ENCODE measurements at places on chromosomes 6 and 20. TPM values are rescaled to one million over a fixed set of nuclear protein-coding genes. Genes with fewer than 3 reads are reported as not detected.

The LY6G6D gene
- not detected for total RNA-seq

DNA sequence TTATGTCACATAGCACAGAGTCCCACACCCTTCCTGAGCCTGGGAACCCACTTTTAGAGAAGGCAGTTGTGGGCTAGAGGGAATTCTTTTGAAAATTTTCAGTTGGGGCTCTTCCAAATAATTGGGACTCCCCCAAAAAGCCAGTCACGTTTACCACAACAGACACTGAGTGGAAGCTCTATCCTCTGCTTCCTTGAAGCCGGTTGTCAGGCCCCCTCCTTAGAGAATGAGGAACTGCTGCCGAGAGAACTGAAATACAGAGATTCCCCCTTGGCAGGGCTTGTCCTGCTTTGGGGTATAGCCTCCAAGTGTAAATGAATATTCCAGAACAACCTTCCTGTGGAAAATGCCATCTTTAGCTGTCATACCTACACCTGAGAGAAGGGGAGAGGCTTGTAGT is 2.7 kb upstream of the JAG1 start:
- peaks cover 2% of the 10 kb centered on the region for H3K4me1 ChIP-seq
- H3K27me3 ChIP-seq, result no peaks in the 10 kb centered on the region
- H3K27ac ChIP-seq, result no peak overlapping the region
- no peaks in the 10 kb centered on the region for H3K36me3 ChIP-seq

DNA sequence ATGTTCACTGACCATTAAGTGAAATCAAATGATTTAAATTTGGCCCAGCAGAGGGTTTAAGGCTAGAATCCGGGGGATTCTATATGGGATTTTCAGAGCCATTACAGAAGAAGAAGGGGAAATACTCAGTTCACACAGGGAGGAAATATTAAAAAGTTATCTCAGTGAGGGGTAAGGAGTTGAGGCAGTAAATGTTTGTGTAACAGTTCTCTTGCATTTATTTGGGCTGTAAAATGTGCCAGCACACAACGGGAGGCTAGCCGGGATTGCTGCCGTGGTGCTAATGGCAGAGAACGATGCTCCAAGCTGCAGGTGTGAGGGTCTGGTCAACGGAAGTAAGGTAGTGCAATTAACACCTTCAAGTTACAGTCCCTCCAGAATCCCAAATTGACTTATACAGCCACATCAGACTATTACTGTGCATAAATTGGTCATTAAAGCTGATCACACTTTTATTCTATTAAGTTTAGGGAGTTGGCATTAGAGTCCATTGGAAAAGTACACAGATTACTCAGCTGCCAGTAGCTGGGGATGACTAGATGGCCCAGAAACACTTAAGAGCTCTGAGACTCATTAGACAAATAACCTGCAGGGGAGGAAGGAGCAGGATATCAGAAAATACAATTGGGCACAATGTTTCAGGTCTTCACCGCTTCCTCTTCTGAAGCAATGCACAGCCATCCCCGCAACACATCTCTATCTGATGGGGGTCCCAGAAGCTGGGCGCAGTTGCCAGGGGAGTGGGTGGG is 31.3 kb downstream of the PPP1R3G start:
- no peaks in the 10 kb centered on the region for H3K27me3 ChIP-seq
- DNase-seq, result no peak
- H3K4me1 ChIP-seq, result no peaks in the 10 kb centered on the region
- H3K36me3 ChIP-seq, result no peaks in the 10 kb centered on the region
- H3K4me3 ChIP-seq, result no peak overlapping the region

DNA sequence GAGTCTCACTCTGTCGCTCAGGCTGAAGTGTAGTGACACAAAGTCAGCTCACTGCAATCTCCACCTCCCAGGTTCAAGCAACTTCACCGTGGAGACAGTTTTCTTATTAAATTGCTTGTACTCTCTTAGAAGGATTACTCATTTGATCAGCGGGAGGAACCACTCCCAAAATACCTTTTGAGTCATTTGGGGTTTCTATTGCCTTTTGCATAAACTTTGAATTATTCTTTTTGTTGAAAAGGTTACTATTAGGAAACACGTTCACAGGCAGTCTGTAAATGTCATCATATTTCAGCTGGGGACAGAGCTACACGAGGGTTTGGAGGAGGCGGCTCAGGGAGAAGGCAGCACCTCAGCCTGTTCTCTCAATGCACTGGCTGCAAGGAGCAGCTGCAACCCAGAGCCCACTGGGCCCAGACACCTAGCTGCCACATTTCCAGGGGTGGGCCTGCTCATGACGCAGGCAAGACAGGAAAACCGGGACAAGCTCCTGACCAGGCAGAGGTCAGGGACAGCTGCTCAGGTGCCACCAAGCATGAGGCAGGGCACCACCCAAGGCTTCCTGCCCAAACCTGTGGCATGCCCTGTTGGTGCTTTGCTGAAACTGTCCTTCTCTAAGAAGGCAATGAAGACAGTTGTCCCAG is 205.9 kb downstream of the BMP7 start:
- DNase-seq, result no peak
- H3K4me3 ChIP-seq, result no peak overlapping the region
- H3K36me3 ChIP-seq, result no peaks in the 10 kb centered on the region
- H3K4me1 ChIP-seq, result no peaks in the 10 kb centered on the region
- no peaks in the 10 kb centered on the region for H3K27me3 ChIP-seq

The ELOVL2 gene
- total RNA-seq, result 0.81 TPM

- no peaks in the 10 kb centered on the region for H3K27me3 ChIP-seq
- DNase-seq, result no peak
- H3K27ac ChIP-seq, result no peak overlapping the region
Measured at GRCh38 chr6:63943826-63944225, 308.2 kb downstream of the PHF3 start.

GRCh38 chr6:24985323-24985722 is 49.6 kb upstream of the RIPOR2 start:
- no peaks in the 10 kb centered on the region for H3K36me3 ChIP-seq
- DNase-seq, result no peak
- H3K27me3 ChIP-seq, result no peaks in the 10 kb centered on the region
- no peaks in the 10 kb centered on the region for H3K4me1 ChIP-seq
